ENCODE measurements at places on chromosomes 1 and 21.

GRCh38 chr1:58823481-58824010 lies 39.7 kb upstream of the JUN start:
- DNase-seq = peak; percentile 79

- DNase-seq = no peak
Observed at GRCh38 chr1:188295157-188295556, 1466.4 kb downstream of the PLA2G4A start.

GRCh38 chr1:230784163-230784562 lies 37.0 kb downstream of the CAPN9 start:
- no peak for DNase-seq

DNA sequence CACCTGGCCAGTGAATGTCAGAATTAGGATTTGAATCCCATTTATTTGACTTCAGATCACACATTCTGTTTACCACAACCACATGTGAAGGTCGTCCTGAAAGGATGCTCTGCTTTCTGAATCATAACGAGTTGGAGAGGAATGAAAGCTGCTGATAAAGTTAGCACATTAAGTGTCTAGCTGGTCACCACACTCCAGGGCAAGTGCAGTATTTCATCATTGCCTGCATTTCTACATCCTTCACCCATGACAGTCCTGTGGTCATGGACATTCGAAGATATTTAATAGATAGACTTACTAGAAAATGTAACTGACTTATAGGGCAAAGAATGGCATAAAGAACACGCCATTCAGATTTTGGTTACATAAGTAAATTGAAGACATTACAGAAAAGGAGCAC lies 52.7 kb upstream of the ST6GALNAC3 start:
- no peak for DNase-seq

GRCh38 chr1:33234588-33234990 lies 21.7 kb upstream of the ZNF362 start:
- no peak for DNase-seq

DNA sequence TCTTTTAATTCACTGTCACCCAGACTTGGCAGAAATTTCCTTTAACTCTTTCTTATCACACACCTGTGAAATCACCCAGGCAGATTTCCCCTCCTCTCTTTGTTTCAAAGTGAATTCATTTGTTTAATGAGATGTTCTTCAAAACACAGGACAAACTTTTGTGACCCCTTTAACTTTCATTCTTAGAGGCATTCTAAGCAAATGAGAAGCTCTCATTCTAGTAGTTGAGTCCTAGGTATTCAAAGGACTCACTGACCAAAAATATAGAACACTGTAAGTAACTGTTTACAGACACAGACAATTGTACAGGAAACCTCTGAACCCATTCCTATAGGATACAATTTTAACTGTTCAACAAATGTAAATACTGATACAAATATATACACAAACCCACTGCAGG lies 16.9 kb downstream of the LRRC8C start:
- DNase-seq = no peak

DNA sequence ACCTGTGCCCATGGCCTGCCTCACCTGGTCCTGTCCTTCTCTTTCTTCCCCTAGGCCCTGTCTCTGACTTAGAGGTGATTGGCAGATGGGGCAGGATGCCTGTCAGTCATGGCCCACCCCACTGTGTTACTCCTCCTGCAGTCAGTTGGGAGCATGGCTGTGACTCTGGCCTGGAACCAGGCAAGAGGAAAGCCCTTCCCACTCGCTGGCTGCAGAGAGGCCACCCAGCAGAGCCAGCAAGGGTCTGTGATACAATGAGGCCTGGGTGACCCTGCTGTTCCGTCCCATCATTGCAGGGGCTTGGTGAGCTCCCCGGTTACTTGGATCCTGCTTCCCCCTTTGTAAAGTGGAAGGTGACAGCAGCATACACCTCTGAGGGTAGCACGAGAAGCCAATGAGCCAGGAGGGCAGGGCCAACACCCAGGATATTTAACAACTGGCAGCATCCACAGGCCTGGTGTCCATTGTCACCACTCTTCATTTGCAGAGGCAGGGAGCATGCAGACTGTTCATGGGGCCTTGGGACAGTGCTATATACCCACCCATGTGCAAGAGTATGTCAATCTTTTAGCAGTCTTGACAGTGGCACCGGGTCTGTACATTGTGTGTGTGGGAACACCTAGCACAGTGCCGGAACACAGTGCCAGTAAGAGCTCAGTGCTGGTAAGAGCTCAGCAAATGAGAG lies 191.0 kb upstream of the C1orf174 start:
- no peak for DNase-seq

DNA sequence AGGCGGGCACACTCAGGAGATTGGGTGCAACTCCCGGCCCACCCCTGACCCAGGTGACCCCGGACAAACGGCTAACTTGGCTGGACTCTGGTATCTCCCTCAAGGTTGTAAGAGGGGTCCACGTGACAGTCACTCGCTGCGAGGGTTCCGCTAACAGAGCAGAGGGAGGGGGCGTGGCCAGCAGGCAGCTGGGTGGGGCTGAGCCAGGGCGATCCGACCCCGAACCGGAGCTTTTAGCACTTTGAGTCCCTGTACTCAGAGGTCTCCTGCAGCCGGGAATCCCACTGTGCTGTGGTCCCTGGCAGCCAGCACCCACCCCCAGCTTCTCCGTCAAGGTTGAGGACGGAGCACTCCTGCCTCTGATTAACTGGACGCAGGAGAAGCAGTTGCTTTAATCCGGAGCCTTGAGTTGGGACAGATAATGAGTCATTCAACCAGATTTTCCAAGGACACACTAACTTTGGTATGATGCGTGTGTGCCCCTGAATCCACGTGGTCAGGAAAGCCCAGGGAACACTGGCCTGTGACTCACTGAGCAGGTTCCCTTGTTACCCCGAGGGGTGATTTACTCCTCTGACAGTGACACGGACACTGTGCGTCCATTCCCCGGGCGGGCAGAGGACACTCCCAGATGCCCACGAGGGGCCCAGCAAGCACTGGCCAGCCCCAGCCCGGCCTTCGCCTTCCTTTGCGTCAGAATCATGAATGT lies 16.8 kb downstream of the TRPM2 start:
- DNase-seq = peak; percentile 2

- DNase-seq = peak; percentile 90
Observed at GRCh38 chr1:226814751-226815537, 55.5 kb upstream of the PSEN2 start.

DNA sequence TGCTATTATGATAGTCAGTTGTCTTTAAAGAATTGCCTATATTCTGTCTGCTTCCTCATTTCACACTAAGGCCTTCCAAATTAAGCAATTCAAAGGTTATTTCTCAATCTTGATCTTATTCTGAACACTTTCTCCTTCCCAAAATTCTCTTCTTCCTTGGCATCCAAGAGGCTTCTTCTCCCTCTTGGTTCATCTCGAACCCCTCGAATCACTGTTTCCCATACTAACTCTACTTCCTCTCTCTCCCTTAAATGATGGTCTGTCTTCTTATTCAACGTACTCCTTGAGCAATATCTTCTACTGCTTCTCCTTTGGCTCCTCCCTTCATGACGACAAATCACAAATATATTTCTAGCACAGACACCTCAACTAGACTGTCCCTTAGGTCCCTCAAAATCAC lies 4.5 kb downstream of the COPA start:
- DNase-seq = no peak

GRCh38 chr1:78560811-78561210 lies 59.4 kb upstream of the IFI44L start:
- no peak for DNase-seq

DNA sequence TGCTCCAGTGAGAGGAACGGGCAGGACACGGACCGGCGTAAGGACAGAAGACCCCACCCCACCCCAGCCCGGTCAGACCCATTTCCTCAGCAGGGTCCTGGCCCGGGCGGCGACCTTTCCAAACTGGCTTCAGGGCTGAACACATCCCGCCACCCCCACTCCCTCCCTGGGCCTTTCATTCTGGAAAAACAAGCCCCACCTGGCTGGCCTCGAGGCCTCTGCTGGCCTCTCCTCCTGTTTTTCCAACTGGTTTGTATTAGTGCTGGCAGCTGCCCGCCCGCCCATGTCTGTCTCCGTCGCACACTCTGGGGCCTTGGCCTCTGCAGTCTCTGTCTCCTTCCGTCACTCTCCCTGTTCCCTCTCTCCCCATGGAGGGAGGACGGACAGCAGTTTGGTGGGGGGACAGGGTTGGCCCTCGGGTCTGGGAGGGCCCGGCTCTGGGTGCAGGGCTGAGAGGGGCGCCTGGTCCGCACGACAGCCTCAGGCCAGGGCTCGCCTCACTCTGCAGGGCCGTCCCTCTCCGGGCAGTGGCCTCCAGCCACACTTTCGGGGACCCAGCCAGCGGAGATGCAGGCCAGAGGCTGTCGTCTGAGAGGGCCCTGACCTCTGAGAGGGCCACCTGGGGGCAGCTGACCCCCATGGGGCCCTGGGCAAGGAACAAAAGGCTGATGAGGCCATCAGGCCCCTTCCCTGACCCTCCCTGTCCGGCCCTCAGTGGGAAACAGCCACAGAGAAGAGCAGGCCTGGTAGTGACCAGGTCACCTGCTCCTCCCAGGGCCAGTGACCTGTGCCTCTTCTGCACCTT lies 1.5 kb upstream of the MXRA8 start:
- peak; percentile 87 for DNase-seq

GRCh38 chr1:6180268-6180706 lies at the start of gene CHD5:
TSS of gene CHD5 (minus strand) at chr1:6180321. CDS start at chr1:6180023, 298 bp downstream.
- no peak for DNase-seq

GRCh38 chr1:169115891-169116585 lies 9.5 kb downstream of the ATP1B1 start:
- DNase-seq = no peak

DNA sequence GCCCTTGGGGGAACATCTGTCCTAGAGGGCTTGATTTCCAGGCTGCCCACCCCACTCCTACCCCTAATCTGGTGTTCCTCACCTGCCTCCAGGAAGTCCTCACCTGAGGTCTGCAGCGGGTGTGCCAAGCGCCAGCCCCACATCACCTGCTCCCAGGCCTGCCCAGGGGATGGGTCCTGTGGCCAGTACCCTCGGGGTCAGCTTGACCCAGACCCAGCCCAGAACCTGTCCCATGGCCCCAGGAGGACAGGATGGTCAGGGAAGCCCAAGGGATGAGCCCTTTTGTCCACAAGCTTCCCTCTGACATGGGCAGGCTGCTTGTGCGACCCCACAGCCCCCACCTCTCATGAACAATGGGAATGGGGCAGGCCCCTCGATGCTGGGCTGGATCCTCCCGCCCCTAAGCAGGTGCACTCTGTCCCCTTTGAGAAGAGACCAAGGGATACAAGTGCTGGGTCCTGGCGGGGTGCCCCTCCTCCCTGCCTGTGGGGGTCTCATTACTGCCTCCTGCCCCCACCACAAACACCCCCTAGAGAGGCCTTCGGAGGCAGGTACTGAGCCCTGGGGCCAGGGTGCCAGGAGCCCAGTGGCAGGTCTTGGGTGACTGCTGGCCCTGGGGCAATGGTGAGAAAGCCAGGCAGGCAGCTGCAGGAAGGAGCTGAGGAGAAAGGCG lies 3.2 kb downstream of the MIB2 start:
- DNase-seq = no peak

DNA sequence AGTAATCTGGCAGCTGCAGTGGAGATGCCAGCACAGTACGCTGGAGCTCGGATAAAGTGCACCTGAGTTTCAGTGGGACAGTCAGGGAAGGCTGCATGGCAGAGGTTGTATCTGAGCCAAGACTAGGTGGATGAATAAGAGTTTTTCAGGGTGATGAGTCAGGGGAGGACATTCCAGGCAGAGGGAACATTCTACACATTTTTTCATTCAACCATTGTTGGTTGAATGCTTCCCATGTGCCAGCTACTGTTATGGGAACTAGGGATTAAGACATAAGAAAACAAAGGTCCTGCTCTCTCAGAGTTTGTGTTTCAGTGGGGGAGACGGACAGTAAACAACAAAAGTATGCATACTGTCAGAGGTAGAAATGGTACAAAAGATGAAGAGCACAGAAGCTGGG lies 5.2 kb downstream of the LEPR start:
- peak; percentile 75 for DNase-seq

- no peak for DNase-seq
Observed at GRCh38 chr1:96445302-96445701, 276.3 kb upstream of the PTBP2 start.
